Fibroblast of lung (primary cell): ENCODE measurements at places on chromosomes 7 and 10.

- DNase-seq = no peak
Measured at GRCh38 chr7:28503396-28503795, 91.1 kb downstream of the CREB5 start.

- DNase-seq = peak; percentile 9
Measured at GRCh38 chr10:114009281-114009996, 34.2 kb upstream of the ADRB1 start.

DNA sequence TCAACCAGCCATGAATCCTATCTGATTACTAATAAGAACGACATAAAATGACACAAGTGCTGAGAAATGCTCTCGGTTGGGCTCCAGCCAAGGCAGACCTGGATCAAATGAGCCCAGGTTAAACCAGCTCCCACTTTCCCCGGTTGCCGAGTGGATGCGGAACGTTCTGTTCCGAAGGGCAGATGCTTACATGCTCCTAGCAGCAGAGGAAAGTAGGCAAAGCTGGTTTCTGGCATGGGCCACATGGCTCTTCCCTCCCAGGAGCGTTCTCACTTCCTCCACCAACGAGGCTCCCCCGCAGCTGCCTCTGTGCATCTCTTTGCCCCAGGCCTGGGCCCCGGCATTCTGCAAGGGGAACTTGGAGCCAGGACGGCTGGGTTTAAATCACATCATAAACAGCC is 61.8 kb upstream of the SDK1 start:
- no peak for DNase-seq

DNA sequence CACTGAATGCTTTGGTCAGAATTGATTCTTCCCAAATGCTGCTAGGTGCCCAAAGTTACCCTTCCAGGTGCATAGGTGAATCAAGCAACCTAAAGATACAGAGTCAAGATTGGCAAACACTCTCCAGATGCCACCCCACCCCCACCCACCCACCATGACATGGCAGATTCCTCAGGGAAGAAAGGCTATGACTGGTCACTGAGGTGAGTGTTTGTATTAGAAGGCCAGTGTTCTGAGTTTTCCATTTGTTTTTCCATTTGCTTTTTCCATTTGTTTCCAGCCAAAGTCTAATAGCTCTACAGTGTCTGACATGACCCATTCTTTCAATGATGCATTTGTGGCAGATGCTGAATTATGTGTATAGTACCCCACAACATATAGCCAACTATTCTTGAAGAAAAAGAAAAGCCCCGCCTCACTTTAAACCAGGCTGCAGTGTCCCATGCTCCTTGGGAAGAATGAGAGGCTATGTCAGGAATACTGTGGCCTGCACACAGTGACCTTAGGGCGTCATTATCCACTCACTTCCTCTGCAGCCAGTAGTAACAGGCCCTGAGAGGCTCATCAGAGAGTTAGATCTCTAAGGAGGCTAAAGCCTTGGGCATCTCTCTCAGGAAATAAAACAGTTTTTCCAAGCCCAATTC is 16.1 kb upstream of the HIBADH start:
- peak; percentile 59 for DNase-seq

DNA sequence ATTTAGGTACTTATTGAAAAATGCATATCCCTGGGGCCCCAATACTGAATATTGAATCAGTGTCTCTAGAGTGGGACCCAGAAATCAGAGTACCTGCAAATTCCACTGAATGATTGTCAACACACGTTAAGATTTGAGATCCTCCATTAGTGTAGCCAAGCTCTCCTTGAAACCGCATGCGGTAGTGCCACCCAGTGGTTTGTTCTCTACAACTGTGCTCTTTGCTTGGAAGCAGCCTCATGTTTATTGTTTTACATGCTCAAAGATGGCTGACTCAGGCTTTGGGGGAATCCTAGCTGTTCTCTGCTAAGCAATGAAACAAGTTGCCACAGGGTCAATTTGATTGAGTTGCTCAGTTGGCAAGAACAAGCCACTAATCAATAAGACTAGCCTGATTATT is 340.2 kb upstream of the CELF2 start:
- DNase-seq = peak; percentile 91

GRCh38 chr10:42969147-42969546 is 107.7 kb upstream of the RET start:
- no peak for DNase-seq

DNA sequence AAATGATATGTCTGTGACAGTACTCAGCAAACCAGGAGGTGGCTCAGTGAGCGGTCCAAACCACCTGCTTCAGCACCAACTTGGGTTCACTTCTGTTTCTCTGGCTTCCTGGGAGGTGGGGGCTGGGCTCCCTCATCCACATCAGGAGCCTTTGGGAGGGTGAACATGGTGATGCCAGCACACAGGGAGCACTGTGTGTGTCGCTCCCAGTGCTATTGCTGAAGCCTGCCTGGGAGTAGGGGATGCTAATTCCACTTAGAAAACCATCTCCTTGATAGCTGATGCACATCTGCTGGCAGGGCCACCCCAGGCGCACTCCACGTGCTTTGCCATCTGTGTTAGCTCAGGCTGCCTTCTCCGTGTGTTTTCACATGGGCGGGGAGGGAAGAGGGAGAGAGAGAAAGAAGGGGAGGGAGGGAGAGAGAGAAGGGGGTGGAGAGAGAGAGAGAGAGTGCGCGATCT is 58.0 kb downstream of the RAMP3 start:
- DNase-seq = no peak

DNA sequence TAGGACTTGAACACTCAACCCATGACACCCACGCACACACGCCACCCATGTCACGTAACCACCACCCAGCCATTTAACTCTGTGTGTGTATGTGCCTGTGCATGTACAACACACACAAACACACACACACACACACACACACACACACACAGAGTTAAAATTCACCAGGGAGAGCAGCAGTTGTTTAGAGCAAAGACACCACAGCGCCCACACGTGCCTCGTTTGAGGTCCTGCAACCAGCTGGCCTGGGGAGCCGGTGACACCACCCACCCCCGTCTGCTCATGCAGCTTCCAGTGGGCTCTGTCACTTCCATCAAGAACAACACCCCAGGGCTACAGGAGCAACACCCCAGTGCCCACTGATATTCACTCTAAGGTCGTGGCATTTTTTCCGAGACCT is 97.4 kb downstream of the ELFN1 start:
- DNase-seq = no peak

GRCh38 chr7:124062171-124062570 is 29.3 kb upstream of the TMEM229A start:
- DNase-seq = no peak

DNA sequence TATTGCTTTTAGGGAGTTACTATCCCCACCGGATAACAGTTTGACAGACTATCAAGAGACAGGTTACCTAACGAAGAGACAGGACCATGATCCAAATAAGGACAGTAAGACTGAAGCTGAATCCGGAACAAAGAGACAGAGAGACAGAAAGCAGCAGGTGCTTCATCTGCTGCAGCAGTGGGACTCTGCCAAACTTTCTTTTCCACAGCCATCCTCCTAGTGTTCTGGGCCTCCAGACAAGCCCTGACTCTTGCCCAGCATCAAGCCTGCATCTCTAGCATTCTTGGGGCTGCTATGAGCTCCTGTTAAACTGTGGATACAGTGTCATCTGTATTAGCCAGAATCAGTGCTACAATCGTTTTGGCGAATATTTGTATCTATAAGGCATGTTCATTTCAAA is 761.7 kb downstream of the GRID1 start:
- no peak for DNase-seq

GRCh38 chr7:30133736-30134610 is 813 bp upstream of the MTURN start:
- DNase-seq = no peak

DNA sequence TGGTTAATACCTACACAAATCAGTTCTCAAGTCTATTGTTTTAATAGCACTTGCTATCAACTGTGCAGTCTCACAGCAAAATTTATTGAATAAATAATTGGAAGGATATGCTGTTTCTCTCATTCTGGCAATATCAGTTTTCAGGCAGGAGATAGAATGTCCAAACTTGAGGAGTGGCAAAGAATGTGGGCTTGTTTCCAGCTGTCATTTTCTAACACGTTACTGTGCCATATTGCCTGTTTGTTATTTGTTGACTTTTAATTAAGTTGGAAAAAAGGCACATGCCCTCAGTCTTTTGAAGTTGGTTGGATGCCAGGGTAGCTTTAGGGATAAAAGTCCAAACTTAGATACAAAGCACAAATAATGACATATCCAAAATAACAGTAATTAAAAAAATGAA is 52.2 kb downstream of the MAGI2 start:
- no peak for DNase-seq

DNA sequence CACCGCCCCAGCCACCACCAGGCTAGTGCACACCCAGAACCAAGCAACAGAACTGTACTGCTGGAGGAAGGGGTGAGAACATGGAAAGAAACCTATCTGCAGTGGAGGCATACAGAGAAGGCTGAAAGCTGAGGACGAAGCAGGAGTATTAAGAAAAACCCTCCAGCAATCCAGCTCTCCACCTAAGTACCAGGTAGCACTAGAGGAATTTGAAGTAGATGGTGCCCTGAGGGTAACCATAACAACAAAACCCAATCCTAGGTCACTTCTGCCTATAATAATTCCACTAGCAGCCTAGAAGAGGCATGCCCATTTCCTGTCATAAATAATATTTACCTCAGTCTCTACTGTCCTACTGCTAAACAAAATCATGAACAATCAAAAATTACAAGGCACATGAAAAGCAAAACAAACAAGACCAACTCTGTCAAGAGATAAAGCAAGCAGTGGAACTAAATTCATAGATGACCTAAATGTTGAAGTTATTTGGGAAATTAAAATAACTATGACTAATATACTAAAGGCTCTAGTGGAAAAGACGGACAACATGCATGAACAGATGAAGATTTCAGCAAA is 51.1 kb downstream of the HYCC1 start:
- DNase-seq = peak; percentile 19

- peak; percentile 31 for DNase-seq
Measured at GRCh38 chr10:5888843-5889623, 660 bp downstream of the ANKRD16 start.

DNA sequence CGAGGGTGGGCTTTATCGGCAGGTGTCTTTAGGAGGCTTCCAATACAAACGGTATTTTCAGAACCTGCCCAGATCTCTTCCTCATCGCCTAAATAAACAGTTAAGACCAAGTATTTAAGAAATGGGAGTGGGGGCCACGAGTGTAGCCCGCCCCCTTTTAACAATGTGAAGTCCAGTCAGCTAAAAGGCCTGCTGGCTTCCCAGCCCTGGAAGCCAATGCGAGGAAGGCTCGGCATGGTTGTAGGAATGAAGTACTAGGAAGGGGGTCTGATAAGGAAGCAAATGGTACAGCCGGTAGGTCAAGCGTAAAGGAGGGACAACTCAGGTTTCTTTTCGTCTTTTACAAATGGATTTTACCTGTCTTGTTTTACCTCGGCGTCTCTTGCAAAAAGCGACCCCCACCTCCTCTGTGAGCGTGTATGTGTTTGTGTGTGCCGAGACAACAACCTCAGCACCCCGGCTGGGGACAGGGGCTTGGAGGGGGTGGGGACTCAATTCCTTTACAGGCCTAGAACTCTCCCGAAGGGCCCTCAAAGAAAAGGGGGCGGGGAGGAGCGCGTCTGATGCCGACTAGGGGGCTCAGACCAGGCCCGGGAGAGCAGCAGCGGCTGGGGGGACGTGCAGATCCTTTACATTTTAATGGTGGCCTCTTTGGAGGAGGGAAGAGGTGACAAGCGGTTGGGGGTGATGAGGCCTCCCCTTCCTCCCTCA is 147.6 kb downstream of the GPR85 start:
- DNase-seq = peak; percentile 53

- no peak for DNase-seq
Measured at GRCh38 chr7:132558815-132559214, 17.5 kb downstream of the PLXNA4 start.

- DNase-seq = no peak
Measured at GRCh38 chr10:22557321-22557720, 157.1 kb downstream of the PIP4K2A start.

GRCh38 chr10:118474111-118474510 is 121.3 kb downstream of the PRLHR start:
- no peak for DNase-seq

- DNase-seq = peak; percentile 19
Measured at GRCh38 chr10:104308439-104308903, 29.8 kb downstream of the ITPRIP start.

- DNase-seq = peak; percentile 87
Measured at GRCh38 chr10:33112831-33113455, 154.9 kb upstream of the ITGB1 start.

DNA sequence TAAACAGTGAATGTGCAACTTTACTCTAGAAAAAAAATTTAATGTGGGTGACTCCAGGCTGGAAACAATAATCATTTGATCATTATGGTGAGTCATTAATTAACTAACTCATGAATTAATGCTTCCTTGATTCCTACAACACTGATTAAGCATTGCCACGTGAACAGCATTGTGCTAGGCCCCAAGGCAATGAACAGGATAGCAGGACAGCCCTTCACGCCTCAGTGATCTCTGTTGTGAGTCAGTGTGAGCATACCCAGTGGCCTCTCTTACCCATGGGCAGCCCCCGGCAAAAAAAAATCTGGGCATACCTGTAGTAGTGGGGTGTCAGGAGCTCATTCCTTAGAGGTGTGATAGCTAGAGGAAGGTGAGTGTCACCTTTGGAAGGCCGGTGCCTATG is 76.0 kb downstream of the DENND2A start:
- peak; percentile 64 for DNase-seq

GRCh38 chr7:142815134-142815533 is 39.7 kb upstream of the EPHB6 start:
- no peak for DNase-seq

DNA sequence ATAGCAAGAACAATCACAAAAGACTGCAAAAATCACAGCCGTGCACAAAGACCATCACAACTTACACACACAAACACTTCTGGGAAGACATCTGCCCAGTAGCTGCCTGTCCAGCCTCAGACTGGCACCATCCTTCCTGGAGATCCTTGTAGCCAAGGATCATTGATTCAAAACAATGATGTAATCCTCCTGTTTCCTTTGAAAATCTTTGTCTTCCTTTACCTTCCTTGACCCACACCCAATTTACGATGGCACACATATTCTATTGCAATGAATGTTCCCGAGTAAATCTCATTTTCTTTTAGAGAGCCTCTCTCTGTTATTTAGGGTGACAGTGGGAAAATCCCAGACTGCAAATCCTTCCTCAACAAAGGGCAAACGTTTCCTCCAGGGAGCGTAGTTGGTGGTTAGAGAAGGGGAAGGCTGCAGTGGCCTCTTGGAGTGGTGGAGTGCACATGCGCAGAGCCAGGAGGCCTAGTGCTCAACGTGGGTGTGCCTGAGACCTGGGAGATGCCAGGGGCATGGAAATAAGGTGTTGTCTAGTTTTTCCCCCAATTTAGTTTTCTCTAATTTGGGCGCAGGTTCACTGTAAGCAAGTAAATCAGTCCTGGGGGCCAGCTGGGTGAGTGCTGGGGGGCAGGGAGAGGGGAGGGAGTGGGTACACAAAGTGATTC is 3.1 kb upstream of the INPP5A start:
- no peak for DNase-seq

- DNase-seq = no peak
Measured at GRCh38 chr10:74234569-74234968, 83.5 kb downstream of the ADK start.

DNA sequence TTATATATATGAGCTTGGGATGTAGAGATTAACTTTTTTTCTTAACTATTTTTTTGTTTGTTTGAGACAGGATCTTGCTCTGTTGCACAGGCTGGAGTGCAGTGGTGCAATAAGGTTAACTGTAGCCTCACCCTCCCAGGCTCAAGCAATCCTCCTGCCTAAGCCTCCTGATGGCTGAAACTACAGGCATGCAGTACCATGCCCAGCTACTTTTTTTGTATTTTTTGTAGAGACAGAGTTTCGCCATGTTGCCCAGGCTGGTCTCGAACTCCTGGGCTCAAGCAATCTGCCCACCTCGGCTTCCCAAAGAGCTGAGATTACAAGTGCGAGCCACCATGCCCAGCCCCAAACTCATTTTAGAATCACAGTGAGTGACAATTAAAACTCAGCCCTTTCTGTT is 105.2 kb downstream of the CUBN start:
- no peak for DNase-seq
